HFF-Myc (cell line): ENCODE measurements at places on chromosomes 16 and 17.

GRCh38 chr16:81818568-81818896 lies 39.4 kb downstream of the PLCG2 start:
- DNase-seq = no peak

DNA sequence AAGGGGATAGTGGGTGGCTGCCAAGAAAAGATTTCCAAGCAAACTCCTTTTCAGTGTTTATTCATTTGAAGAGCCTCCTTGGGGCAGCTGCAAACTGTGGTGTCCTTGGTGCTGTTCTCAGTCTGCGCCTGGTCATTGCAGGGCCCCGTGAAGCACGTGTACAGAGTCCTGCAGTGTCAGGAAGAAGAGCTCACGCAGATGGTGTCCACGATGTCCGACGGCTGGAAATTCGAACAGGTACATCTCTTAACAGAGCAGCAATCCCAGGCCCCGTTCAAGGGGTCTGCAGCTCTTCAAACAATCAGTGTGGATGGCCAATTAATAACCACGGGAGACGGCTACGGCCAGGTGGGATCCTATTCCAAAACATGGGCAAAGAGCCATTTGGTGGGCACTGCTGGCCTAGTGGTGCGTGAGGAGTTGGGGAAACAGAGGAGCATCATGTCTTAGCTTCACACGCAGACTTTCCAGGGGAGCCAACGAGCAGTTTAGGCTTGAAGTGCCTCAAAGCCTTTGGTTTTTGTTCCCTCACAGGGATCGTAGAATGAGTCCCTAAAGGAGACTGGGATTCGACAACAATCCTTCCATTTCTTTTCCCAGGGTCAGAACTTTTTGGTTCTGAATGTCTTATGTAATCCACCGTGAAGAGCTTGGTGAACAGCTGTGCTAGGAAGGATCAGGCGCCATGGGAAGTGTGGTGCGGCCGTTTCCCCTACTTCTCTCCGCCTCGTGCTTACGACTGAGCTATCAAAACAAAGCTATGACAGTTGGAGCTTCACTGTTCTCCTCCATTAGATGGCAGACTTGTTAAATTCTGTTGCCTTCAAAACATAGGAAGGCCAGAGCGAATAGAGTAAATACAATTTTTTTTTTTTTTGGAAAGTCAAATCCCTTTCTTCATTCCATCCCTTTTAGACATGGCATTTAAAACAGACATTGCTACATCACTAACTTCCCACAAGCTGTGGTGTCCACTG lies 12.6 kb downstream of the KCTD2 start:
- DNase-seq = no peak

GRCh38 chr17:8068736-8069586 lies 18.6 kb downstream of the ALOX12B start:
- DNase-seq = no peak

DNA sequence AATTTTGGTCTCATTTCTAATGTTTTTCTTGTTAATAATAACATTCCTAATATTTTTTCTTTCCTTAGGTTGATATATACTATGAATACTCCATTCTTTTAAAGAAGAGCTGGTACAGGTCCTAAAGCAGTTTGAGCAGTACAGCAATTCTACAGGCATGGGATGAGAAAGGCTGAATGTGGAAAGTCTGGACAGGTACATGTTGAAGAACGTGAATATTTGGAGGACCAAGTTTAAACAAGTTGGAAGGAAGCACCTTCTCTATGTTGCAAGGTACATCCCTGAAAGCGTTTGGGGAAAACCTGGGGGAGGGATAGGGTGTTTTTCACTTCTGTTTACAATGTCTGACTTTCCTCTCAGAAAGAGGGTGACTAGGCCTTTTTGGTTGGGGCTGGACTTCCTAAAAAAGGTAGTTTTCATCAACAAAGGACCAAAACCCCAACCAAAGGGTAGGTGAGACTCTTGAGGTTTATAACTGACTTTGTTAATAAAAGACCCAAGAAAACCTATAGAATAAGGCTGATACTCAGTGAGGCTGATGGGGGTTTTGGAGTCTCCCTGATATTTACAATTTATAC lies 95.9 kb upstream of the AXIN2 start:
- DNase-seq = no peak

DNA sequence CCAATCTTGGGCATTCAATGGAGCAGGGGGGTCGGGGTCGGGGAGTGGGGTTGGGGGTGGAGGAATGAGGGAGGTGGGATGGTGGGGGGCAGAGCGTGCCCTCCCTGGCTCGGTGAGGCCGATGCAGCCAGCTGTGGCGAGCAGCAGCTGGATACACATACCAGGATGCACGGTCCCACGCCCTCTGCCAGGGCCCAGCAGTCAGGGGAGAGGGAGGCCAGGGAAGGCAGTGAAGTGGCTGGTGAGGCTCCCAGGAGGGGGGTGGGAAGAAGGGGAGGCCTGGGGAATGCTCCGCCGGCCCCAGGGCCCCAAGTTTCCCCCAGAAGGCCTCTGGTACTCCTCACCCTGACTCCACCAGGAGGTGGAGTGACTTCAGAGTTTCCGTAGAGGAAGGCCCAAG lies 77.6 kb upstream of the LHX1 start:
- no peak for DNase-seq

- peak; percentile 25 for DNase-seq
Observed at GRCh38 chr17:14793237-14793636, 471.9 kb downstream of the PMP22 start.

- no peak for DNase-seq
Observed at GRCh38 chr16:85796152-85796551, 3.2 kb downstream of the EMC8 start.

- no peak for DNase-seq
Observed at GRCh38 chr16:17519101-17519955, 48.6 kb upstream of the XYLT1 start.

DNA sequence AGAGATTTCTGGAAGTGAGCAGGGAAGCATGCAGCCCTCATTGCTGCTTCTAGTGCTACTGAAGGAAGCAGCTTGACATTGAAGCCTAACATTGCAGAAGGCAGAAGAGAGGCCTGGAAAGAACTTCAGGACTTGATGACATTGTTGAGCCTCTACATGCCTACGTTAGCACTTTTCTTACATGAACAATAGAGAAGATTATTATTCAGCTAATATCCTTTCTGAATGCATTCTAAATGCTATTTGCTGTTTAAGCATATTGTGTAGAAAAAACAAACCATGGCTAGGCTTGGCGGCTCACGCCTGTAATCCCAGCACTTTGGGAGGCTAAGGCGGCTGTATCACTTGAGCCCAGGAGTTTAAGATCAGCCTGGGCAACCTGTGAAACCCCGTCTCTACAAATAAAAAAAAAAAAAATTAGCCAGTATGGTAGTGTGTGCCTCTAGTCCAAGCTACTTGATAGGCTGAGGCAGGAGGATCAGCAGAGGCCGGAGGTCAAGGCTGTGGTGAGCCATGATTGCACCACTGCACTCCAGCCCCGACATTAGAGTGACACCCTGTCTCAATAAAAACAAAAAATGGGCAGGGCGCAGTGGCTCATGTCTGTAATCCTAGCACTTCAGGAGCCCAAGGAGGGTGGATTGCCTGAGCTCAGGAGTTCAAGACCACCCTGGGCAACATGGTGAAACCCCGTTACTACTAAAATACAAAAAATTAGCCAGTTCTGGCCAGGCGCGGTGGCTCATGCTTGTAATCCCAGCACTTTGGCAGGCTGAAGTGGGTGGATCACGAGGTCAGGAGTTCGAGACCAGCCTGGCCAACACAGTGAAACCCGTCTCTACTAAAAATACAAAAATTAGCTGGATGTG lies 2.2 kb upstream of the AURKB start:
- DNase-seq = no peak

GRCh38 chr17:34596920-34597319 lies 17.5 kb downstream of the TMEM132E start:
- DNase-seq = no peak

GRCh38 chr16:81938326-81939163 lies 72.7 kb downstream of the SDR42E1 start:
- no peak for DNase-seq

DNA sequence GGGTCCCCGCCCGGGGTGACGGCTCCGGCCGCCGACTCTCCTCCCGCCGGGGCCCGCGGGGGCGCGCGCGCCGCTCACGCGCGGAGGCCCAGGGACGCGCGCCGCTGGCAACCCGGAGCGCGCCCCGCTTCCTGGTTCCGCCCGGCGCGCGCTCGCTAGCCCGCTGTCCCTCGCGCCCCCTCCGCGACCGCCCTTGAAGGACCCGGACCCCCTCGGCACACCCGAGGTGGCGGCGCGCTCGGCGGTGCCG lies at the start of gene STAT5B:
STAT5B (minus strand) TSS at position 33 of the 250 bp plus-strand sequence. CDS start 44,264 bp downstream, outside the sequence.
- DNase-seq = no peak

DNA sequence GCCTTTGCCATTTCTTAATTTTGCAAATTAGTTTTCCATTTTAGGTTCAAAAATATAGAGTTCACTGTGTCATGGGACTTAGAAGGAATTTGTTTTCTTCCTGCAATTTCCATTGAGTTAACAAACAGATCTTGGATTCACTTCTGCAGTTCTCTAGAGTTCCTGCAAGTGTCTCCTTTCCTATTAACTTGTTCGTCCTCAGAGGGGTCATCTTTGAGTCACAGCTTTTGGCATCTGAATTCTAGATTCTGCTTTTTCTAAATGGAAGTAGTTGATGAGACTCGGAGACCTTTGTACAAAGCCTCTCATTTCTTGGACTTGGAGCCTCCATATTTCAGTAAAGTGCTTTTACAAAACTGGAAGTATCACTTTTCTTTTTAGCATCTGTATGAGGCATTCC lies 323.3 kb downstream of the BCAS3 start:
- DNase-seq = peak; percentile 19

DNA sequence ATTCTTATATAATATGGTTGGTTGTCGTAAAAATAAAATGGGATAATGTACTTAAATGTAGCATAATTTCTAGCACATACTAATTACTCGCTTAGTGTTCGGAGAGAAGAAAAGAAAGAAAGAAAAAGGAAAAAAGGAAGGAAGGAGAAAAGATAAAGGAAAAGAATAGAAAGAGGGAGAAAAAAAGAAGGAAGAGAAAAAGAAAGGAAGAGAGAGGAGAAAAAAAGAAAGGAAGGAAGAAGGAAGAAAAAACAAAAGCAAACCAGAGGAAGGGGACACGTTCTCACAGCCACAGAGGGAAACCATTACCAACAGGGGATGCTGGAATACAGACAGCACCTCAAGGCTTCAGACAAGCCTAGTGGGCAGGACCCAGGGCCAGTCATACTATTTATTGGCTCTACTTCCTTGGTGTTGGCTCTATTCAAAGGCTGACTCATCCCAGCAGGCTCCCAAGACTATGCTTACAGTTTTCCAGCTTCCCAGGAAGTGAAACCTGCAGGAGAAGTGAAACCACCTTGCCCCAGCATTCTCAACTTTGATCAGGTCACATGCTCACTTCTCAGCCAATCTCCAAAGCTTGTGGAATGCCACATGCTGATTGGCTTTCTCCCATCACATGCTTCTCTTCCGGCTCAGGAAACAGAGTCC lies 273.5 kb upstream of the IRX5 start:
- DNase-seq = peak; percentile 10

- DNase-seq = no peak
Observed at GRCh38 chr17:28018439-28019070, 23.9 kb upstream of the NLK start.

- DNase-seq = no peak
Observed at GRCh38 chr17:15048381-15048780, 216.7 kb downstream of the PMP22 start.

DNA sequence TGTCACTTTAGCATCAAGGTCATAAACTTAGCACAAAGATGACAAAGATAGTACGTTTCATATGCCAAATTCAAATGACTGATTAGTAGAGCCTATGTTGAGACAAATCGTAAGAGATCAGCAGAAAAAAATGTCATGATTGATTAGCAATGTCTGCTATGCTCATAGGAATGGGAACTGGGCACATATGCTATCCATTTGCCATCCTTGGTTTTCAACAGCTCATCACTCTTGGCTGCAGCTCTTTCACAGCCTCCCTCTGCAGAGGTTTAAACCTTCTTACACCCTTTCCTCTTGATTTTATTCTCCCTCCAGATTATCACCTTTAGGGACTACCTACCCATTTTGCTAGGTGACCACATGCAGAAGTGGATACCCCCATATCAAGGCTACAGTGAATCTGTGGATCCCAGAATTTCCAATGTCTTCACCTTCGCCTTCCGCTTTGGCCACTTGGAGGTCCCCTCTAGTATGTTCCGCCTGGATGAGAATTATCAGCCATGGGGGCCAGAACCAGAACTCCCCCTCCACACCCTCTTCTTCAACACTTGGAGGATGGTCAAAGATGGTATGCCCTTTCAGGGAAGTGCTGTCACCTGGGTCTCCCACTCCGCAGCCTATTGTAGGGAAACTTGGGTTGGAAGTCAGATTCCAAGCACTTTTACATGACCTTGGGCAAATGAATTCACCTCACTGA lies 16.2 kb downstream of the MPO start:
- no peak for DNase-seq

DNA sequence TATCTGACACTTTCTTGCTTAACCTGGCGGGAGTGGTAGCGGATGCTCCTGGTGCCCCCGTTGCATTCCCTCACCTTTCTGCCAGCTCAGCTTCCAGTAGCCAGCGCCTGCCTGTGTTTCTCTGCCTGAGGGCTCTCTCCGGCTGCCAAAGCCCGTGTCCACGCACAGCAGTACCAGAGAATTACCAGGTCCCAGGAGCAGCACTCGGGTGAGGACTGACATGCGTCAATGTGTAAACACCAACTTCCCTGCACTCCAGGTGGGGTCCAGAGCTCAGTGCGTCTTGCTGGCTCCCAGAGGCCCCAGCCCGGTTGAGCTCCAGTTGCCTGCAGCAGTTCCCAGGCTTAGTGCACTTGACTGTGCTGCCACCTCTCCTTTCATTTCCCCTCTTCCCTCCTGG lies 54.8 kb downstream of the CDH13 start:
- no peak for DNase-seq

- no peak for DNase-seq
Observed at GRCh38 chr17:52451294-52451861, 292.9 kb upstream of the CA10 start.

DNA sequence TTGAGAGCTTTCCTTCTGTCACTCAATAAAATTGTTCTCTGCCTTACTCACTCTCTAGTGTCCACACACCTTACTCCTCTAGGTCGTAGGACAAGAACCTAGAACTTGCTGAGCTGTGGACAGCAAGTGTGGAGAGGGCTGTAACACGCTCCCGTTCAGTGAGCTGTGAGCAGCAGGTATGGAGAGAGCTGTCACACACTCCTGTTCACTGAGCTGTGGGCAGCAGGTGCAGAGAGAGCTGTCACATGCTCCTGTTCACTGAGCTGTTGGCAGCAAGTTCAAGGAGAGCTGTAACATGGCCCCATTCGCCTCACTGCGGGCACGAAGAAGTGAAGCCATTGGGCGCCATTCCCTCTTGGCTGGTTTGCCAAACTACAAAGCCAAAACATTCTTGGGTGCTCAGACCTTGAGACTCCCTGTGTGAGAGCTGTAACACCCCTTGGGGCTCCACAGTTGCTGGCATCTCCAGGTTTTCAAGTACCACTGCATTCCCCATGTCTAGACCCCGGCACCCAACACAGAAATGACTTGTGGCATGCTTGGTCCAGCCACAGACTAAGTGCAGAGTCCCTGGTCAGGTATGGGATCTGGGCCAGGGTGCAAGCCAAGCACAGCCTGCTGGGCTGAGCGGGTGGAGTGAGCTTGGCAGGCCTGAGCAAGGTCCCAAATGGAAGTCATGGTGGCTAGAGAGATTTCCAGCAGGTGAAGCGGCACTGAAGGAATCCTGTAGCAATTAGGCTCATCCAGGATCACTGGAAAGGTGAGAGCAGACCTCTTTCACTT lies 608.0 kb upstream of the CDH8 start:
- DNase-seq = no peak

- no peak for DNase-seq
Observed at GRCh38 chr16:867421-868385, 67.2 kb upstream of the GNG13 start.
